Aorta (tissue), 5 donors: ENCODE measurements at places on chromosomes 1 and 21. TPM values are rescaled to one million over a fixed set of nuclear protein-coding genes. Genes with fewer than 3 reads are reported as not detected.
A peak's percentile ranks its signal among the peaks of the same experiment; 100 is the strongest.

GRCh38 chr1:93671099-93671621, 10.5 kb downstream of the BCAR3 start:
- DNase-seq = no peak

DNA sequence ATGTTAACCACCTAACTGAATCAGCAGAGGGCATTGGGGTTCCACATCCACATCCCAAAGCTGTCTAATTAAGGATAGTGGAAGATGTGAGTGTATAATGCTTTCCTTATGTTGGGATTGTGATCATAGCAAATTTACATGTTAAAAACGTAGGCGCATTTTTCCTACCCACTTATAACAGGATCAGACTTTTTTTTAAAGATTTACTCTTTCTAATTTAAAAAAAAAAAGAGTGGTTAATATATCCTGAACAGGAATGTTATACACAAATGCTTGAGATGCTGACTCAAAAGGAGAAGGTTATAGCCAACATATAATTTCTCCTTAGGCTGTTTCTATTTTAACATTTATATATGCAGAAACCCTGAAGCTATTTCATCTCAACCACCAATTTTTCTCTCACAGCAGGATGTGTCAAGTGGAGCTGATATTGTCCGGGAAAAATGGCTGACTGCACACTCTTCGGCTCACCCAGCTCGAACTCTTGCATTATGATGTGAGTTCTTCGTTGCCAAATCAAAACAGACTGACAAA, 40.3 kb downstream of the RGS5 start:
- DNase-seq = no peak

DNA sequence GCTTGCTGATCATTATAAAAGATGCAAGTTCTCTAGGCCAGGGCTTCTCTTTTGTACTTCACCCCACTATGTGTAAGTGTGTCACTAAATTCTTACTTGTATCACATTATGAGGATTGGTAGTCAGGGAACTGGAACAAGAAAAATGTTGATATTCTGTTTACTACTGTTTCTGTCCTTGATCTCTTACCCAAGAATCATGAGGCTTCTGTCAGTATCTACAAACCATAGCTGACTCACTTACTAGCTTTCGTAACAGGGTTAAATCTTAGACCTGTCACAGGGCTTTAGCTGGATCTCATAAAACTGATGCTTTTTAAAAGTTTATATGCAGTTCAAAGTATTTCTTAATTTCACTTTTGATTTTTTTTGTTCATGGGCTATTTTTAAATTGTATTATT, 681.2 kb downstream of the PLPP3 start:
- DNase-seq = no peak

DNA sequence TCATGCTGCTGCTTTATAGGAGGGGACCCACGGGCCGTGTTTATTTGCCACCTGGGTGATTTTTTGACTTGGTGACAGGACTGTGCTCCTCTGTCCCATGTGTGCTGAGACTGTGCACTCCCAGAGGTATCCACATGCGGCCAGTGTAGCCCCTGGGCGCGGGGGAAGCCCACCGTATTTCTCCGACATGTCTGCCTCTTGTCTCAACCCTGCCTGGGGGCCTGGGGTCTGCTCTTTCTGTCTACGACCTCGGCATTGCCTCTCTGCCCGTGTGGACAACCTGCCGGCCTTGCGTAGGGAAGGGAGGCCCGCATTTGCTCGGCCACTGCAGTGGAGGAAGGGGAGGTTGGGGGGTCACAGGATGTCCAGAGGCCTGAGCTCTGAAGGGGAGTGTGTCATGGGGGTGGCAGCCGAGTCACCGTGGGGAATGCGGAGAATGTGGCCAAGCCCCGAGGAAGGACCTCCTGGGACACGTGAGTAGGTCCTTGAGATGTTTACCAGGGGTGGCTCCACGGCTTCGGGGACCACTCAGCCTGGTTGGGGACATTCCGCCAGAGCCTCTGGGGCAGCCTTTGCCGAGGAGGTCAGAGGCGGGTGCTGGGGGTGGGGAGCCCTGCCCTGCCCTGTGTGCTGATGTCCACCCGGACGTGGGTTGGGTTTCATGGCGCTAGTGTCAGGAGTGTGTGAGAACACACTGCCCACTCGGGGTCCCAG, 11.0 kb downstream of the PRKCZ start:
- DNase-seq = no peak

- no peak for DNase-seq
Measured at GRCh38 chr1:208541225-208541855, 297.2 kb upstream of the PLXNA2 start.

- peak; percentile 23 for DNase-seq
Measured at GRCh38 chr1:118788463-118788862, 199.7 kb downstream of the TBX15 start.

DNA sequence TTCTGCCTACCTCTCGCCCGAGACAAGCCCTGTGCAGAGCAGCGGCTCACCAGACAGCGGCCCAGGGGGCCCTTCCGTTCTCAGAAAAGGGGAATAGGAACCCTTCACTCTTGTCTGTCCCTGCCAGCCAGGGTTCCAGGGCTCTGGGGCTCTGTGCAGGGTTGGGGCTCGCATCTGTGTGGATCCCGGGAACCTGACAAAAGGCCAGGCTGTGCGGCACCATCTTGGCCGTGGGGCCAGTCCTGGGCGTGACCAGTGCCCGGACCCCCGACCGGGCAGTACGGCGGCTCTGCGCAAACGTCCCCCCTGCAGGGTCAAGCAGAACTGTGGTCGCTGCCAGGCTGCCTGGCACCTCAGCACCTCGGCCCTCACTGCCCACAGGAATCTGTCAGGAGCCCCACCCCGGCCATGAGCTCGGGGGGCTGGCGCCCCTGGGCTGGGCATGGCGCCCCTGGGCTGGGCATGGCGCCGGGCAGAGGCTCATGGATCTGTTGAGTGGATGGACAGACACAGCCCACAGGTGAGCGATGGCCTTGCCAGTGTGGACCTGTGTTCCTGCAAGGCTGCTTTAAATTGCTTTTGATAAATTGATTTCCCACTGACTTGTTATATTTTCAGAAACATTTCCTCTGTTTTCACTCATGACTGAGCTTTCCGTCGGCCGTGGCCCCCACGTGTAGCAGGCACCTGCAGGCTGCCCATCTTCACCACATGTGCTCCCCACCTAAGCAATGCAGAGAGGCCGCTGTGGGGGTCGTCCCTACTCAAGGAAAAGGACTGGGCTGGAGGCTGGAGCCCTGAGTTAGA, 59.0 kb downstream of the SLX9 start:
- peak; percentile 74 for DNase-seq

DNA sequence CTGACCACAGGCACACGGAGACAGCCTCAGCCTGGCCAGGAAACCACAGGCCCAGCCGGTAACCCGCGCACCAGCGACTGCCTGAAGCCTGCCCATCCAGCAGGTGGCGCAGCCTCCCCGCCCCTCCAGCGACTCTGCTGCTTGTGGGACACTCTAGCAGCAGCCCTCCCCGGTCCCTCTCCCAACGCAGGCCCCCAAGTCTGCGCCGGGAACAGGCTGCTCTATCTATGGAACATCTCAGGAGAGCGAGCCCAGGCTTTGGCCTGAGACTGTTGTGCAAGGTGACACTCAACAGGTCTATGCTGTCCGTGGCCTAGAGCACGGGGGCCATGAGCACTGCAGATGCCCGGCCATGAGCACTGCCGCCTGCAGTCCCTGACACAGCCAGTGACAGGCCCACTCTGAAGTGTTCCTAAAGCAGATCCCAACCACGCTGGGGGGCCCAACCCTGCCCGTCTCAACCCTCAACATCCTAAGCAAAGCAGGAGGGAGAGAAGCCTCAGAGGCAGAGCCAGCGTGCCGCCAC, 28.4 kb downstream of the WDR4 start:
- DNase-seq = no peak

DNA sequence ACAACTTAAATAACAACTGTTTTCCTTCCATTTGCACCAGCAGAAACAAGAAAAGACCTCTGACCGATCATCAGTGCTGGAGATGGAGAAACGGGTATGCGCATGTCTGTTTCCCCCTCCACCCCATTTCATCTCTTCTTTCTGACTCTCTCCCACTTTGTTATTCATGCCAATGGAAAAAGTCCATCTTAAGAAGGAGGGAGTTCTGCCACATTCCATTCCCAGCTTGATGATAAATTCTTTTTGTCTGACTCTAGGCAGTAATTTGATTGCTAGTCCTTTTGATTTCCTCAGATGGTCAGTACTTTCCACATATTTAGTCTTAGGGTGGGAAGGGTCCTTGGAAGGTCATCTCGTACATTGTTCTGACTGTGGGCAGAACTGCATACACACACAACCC, 142.5 kb downstream of the SYT2 start:
- DNase-seq = no peak

DNA sequence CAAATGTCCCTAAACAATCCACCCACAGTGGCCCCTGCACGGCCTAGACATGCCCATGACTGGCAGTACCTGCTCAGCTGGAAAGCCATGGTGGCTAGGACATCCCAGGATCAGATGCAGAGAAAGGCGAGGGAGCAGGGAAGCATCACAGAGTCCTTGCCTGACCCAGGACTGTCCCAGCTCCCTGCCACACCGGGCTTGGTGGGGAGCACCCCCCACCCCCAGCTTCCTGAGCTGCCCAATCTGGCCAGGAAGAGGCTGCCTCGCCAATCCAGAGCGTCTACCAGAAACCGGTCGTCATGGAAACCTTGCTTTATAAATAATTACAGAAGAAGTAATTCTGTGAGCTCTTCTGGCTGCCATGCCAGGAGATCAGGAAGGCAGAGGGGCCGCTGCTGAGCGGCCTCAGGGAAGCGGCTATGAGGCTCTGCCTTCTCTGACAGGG, 34.8 kb downstream of the ACOT7 start:
- peak; percentile 74 for DNase-seq

GRCh38 chr1:63868268-63868781, 94.5 kb downstream of the ROR1 start:
- no peak for DNase-seq

DNA sequence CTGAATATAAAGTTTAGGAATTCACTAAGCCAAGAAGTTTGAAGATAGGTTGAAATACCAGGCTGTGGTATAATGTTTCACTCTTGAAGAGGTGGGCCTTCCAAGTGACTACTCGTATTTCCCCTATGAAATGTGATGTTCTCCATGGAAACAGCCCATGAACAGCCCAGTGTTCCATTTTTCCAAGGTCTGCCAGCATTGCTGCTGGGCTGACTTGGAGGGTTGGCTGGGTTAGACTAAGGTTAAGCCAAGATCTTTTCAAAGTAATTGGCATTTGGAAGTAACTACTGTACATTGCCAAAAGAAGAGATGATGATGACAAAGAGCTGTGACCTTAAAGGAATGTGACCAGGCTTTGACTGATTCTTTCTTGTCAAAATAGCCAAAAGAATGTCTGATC, 73.8 kb downstream of the RPE65 start:
- DNase-seq = no peak

DNA sequence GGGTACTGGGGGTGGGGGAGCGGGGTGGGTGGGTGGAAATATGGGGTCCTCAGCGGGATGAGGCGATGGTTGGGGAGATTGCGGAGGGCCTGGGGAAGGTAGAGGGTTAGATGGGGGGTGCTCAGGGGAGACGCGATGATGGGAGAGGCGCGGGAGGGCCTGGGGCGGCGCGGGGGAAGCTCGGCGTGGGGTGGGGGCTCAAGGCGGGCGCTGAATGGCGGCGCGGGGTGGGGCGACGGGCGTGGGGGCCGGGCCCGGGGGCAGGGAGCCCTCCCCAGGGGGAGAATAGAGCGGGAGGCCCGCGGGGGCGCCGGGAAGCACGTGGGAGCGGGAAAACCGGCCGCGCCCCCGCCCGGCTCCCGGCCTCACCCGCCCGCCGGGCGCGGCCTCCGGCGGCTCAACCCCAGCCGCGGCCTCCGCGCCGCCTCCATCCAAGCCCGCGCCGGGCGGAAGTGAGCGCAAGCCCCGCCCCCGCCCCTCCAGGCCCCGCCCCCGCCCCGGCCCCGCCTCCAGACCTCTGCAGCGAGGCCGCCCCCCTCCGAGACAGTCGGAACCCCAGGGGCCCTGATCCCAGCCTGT, at the start of gene FAAP20:
FAAP20 (minus strand) TSS at position 454 of the 579 bp plus-strand sequence; CDS start at position 431, 23 bp downstream.
- DNase-seq = no peak

- no peak for DNase-seq
Measured at GRCh38 chr1:44347280-44347679, 7.8 kb downstream of the ERI3 start.

DNA sequence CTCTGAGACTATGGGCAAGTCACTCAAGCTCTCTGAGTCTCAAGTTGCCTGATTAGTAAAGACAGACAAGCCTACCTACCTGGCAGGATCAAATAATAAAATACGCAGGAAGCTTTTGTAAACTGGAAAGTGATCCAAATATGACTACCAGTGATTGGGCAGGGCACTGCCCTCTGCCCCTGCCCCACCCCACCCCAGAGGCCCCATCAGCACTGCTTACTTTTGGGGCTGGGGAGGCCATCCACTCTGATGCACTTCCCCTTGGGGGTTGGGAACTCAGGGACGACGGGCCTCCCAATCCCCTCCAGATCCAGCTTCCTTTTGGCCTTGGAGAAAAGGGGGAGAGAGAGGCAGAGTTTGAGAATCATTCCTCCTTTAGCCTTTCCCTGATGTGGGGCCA, 6.9 kb downstream of the E2F2 start:
- no peak for DNase-seq

GRCh38 chr1:118116909-118117308, 68.1 kb downstream of the SPAG17 start:
- no peak for DNase-seq

DNA sequence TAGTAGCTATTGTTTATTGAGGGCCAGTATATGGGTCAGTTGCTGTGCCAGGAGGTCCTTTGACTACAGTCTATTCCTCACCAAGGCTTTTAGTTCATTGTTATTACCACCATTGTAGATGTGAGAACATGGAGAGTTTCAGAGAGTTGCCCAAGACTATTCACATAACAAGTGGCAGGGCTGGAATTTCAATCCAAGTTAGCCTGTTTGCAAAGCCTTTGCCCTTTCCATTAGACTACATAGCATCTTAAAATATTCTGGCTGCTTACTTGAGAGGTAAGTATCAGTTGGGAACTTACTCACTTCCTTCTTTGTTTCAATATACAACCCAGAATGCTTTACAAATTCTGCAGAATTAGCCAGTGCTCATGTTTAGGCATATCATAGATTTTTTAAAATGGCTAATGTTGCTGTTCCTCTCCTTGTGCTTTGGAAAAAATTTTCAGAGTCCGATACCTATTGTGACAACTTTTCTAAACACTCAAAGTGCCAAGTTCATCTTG, 141.2 kb downstream of the FGGY start:
- no peak for DNase-seq

PAQR7 gene
- total RNA-seq = 11.3 TPM

EDN2 gene
- 0.36 TPM for total RNA-seq

KPRP gene
- total RNA-seq = not detected

RBM11 gene
- total RNA-seq = 1.7 TPM

CRTC2 gene
- total RNA-seq = 49.7 TPM

TNN gene
- total RNA-seq = 0.30 TPM

OR10K1 gene
- 0.09 TPM for total RNA-seq

SLAMF7 gene
- total RNA-seq = 2.5 TPM

RNF186 gene
- total RNA-seq = not detected

DNM3 gene
- total RNA-seq = 5.1 TPM

CD84 gene
- total RNA-seq = 22.9 TPM

OR2L13 gene
- total RNA-seq = not detected

FCGR3B gene
- 13.4 TPM for total RNA-seq

LAMC2 gene
- total RNA-seq = 0.90 TPM

COL11A1 gene
- total RNA-seq = 0.29 TPM

GABRD gene
- 1.2 TPM for total RNA-seq

ZNF593OS gene
- total RNA-seq = not detected
